ENCODE measurements at places on chromosomes 7 and 10.

DNA sequence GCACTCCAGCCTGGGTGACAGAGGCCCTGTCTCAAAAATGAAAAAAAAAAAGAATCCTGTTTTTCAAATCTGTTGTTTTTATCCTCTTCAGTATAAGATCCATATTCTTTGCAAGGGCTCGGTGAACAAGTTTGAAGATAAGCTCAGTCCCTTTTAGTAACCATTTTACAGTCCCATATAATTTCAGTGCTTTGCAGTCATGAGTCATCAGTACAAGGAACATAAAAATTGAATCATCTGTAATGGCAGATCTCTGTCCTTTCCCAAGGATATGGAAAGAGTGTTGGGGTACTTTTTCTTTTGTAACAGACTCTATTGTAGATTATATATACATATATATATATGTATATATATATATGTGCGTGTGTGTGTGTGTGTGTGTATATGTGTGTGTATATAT, 52.2 kb upstream of the ZPBP start:
- no peak for DNase-seq

DNA sequence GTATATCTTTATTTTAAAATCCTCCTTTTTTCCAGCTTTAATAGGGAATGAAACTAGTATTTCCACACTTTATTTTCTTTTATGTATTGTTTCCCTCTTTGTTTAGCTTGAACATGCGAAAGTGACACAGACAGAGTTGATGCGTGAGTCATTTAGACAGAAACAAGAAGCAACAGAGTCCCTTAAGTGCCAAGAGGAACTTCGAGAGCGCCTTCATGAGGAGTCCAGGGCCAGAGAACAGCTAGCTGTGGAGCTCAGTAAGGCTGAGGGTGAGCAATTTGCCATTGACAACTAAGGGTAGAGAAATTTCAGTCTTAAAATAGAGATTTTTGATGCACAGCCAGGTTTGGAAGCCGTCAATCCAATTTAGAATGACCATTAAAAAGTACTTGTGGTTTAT, 73.1 kb downstream of the CYP51A1 start:
- DNase-seq: no peak

- DNase-seq: no peak
Observed at GRCh38 chr10:114336823-114337509, 67.3 kb downstream of the AFAP1L2 start.

GRCh38 chr7:1632916-1633785, 36.9 kb upstream of the ELFN1 start:
- no peak for DNase-seq
